A673 (cell line): ENCODE measurements at places on chromosomes 5 and 9. TPM values are rescaled to one million over a fixed set of nuclear protein-coding genes. Genes with fewer than 3 reads are reported as not detected.
A peak's percentile ranks its signal among the peaks of the same experiment; 100 is the strongest.

DNA sequence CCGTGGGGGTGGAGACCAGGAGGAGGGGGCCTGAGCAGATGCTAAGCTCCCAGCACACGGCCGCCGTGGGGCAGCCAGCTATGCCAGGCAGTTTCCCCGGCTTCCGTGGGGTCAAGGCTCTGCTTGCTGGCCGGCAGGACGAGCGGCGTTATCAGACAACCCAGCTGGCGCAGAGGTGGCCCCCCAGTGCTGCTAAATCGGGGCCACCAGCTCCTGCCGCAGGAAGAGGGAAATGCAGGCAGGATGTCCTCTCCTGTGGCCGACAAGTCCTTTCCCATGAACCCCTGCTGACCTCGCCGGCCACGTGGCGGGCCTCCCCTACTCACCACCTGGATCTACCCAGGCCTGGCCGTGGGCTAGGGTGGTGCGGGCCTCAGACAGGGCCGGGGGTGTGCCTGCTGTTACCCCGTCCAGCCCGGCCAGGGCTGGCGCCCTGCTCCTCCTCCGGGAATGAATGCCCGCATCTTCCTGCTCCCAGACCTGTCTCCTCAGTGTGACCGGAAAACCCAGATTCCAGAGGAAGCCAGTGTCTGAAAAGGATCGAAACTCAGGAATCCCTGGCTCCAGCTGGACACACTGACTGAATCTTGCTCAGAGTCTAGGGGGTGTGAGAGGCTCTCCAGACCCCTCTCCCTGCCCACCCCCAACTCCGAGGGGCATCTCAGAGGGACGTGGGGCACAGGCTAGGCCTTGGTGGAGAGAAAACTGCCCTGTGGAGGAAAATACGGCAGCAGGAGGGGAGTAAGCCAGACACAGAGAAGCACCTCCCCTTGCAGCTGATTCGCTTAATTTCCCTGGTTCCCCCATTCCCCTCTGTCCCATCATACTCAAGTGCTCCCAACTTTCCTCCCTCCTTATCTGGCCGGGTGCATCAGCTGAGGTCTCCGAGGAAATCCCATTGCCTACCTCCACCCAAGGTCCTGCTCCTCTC lies 3.9 kb downstream of the FLT4 start:
- no peak overlapping the region for H3K27ac ChIP-seq
- H3K27me3 ChIP-seq, result peaks cover 30% of the 10 kb centered on the region
- DNase-seq, result no peak
- no peak overlapping the region for H3K4me3 ChIP-seq
- H3K36me3 ChIP-seq, result no peaks in the 10 kb centered on the region
- H3K4me1 ChIP-seq, result no peaks in the 10 kb centered on the region

- H3K36me3 ChIP-seq, result no peaks in the 10 kb centered on the region
- H3K4me3 ChIP-seq, result no peak overlapping the region
- H3K27me3 ChIP-seq, result no peaks in the 10 kb centered on the region
- H3K27ac ChIP-seq, result no peak overlapping the region
Observed at GRCh38 chr9:121735793-121736770, 84.6 kb downstream of the DAB2IP start.

DNA sequence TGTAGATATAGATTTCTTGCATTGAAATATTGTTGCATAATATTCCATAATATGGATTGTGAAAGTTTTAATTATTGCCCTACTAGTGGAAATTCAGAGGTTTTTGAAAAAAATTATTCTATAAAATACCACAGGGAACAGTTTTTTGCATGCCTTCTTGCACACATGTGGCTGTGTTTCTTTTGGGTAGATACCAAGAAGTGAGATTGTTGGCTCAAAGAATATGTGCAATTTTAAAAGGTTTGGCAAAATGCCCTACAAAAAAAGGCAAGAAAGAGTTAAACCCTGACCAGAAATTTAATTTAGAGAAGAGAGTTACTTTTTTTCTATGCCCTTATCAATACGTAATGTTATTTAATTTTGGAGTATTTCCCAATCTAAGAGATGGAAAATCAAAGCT lies 270.8 kb upstream of the DAPK1 start:
- H3K27me3 ChIP-seq, result no peaks in the 10 kb centered on the region
- no peak for DNase-seq
- H3K4me3 ChIP-seq, result no peak overlapping the region
- H3K27ac ChIP-seq, result no peak overlapping the region

DNA sequence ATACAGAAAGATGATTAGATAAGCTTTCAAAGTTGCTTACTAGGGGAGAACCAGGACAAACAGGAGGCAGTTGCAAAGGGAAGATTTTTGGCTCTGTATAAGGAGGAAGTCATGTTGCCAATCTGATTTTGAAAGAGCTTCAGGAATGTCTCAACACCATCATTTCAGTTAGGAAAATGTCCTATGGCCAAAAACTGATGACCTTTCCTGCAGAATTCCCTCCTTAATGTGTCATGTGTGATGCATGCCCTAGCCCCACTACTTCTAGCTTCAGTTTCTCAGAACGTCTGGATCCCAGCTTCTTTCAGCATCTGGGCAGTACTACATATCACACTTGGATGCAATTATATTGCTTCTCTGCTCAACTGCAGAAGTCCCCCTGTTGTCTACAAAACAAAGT lies 211.5 kb upstream of the NREP start:
- H3K27ac ChIP-seq, result no peak overlapping the region
- H3K36me3 ChIP-seq, result no peaks in the 10 kb centered on the region
- H3K4me1 ChIP-seq, result no peaks in the 10 kb centered on the region
- H3K4me3 ChIP-seq, result no peak overlapping the region
- no peak for DNase-seq

GRCh38 chr5:167730121-167730520 lies 561.3 kb upstream of the WWC1 start:
- no peak overlapping the region for H3K4me3 ChIP-seq
- peak; percentile 63 for DNase-seq
- no peaks in the 10 kb centered on the region for H3K36me3 ChIP-seq

Gene SLC34A3
- total RNA-seq, result not detected in 2 replicates

GRCh38 chr5:74638970-74639806 lies 1.3 kb downstream of the ENC1 start:
- no peaks in the 10 kb centered on the region for H3K27me3 ChIP-seq
- peak overlapping the region; percentile 68 for H3K4me3 ChIP-seq
- H3K27ac ChIP-seq, result peak overlapping the region; percentile 62
- DNase-seq, result peak; percentile 24

GRCh38 chr9:70205366-70206020 lies 53.3 kb upstream of the SMC5 start:
- no peaks in the 10 kb centered on the region for H3K27me3 ChIP-seq
- no peak overlapping the region for H3K4me3 ChIP-seq
- H3K27ac ChIP-seq, result no peak overlapping the region
- DNase-seq, result no peak
- no peaks in the 10 kb centered on the region for H3K4me1 ChIP-seq

Gene PAIP1
- total RNA-seq, result 113 and 118 TPM in 2 replicates

Gene SMIM15
- total RNA-seq, result 78.7 and 93.5 TPM in 2 replicates

DNA sequence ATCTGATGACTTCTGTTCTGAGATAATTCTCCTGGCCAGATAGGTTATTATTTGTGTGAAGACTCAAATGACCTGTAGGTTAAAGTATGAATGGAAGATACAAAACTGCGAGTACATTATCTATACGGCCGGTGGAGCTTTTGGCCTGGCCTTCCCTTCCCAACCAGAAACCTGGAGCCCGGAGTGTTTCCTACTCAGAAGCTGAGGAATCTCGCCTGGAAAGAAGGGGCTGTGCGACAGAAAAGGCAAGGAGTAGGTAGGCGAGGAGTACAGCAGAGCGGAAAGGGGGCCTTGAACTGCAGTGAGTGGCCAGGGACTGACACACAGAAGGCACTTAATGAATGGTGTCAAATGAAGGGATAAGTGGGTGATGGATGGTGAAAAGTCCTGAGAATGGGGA lies 34.6 kb downstream of the ANGPTL2 start:
- H3K27me3 ChIP-seq, result no peaks in the 10 kb centered on the region
- H3K4me1 ChIP-seq, result no peaks in the 10 kb centered on the region
- H3K4me3 ChIP-seq, result no peak overlapping the region
- no peak overlapping the region for H3K27ac ChIP-seq
- DNase-seq, result no peak
- H3K36me3 ChIP-seq, result no peaks in the 10 kb centered on the region

Gene CD72
- not detected in 2 replicates for total RNA-seq

Gene REEP5
- total RNA-seq, result 42.8 and 50.5 TPM in 2 replicates

Gene TMED7
- 62.8 and 65.1 TPM in 2 replicates for total RNA-seq

Gene ENTPD2
- total RNA-seq, result not detected in 2 replicates

DNA sequence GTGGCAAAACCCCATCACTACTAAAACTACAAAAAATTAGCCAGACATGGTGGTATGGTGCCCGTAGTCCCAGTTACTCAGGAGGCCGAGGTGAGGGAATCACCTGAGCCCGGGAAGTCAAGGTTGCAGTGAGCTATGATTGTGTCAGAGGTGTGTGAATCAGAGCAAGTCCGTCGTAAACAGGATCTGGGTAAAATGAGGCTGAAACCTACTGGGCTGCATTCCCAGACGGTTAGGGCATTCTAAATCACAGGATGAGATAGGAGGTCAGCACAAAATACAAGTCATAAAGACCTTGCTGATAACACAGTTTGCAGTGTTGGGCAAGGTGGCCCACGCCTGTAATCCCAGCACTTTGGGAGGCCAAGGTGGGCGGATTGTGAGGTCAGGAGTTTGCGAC lies 1.9 kb upstream of the CLTB start:
- no peak overlapping the region for H3K4me3 ChIP-seq
- H3K27me3 ChIP-seq, result no peaks in the 10 kb centered on the region
- peaks cover 6% of the 10 kb centered on the region for H3K4me1 ChIP-seq
- DNase-seq, result no peak

DNA sequence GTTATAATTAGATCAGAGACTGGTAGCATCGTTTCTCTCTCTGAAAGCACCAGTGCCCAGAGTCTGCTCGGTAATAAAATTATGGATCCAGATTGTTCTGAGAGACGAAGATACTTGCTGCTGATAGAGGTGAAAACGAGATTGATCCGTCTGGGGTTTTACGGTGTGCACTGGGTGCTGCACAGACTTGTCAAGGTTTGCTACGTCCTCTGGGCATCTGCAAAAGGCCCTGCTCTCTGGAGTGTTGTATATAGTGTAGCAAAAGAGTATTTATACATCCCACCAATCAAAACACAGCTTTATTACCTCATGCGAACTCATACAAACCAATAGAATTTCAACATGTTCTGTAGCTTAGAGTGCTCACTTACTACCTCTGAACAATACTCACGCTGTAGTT lies 219.3 kb downstream of the PBX3 start:
- DNase-seq, result no peak
- no peak overlapping the region for H3K4me3 ChIP-seq
- H3K4me1 ChIP-seq, result no peaks in the 10 kb centered on the region
- H3K27me3 ChIP-seq, result peaks cover 23% of the 10 kb centered on the region

DNA sequence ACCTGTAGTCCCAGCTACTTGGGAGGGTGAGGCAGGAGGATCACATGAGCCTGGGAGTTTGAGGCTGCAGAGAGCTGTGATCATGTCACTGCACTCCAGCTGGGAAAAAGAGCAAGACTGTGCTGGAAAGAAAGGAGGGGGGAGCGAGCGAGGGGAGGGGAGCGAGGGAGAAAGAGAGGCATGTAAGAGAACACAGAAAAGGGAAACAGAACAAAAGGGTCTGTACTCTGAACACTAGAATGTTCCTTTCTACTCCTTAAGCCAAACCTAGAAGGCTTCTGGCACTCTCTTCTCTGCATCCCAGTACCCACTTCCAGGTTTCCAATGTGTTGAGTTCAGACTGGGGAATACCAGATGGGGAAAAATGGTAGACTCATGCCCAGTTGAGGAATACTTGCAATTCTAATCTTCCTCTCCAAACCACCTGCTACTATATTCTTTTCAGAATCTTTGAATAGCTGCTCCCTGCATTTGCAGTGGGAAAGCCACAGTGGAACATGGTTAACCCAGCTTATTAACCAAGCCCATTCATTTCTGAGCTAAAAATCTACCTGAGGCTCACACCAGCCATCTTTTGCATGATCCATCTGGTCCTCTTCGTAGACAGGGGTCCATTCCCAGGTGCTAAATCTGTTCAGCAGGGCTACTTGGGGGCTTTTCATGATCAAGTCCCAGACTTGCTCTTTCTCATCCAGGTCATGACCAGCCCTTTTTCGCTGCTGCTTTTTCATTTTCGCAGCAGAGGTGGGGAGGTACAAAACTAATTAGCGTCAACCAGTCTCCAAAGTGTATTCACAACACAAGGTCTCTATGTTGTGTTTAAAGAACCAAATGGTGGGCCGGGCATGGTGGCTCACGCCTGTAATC lies 34.9 kb downstream of the SEMA4D start:
- no peaks in the 10 kb centered on the region for H3K4me1 ChIP-seq
- no peak overlapping the region for H3K27ac ChIP-seq
- DNase-seq, result no peak
- no peak overlapping the region for H3K4me3 ChIP-seq
- H3K27me3 ChIP-seq, result no peaks in the 10 kb centered on the region

Gene ITK
- not detected in 2 replicates for total RNA-seq

- no peak overlapping the region for H3K4me3 ChIP-seq
- no peaks in the 10 kb centered on the region for H3K36me3 ChIP-seq
- no peak for DNase-seq
- H3K27ac ChIP-seq, result no peak overlapping the region
- H3K27me3 ChIP-seq, result no peaks in the 10 kb centered on the region
- no peaks in the 10 kb centered on the region for H3K4me1 ChIP-seq
Observed at GRCh38 chr5:83118471-83118870, 41.1 kb downstream of the XRCC4 start.

Gene HSD17B3
- total RNA-seq, result not detected in 2 replicates

- no peaks in the 10 kb centered on the region for H3K36me3 ChIP-seq
- peaks cover 7% of the 10 kb centered on the region for H3K27me3 ChIP-seq
- no peaks in the 10 kb centered on the region for H3K4me1 ChIP-seq
- no peak for DNase-seq
- no peak overlapping the region for H3K4me3 ChIP-seq
Observed at GRCh38 chr5:153774686-153775085, 264.0 kb downstream of the FAM114A2 start.
